ENCODE measurements at places on chromosomes 1 and 21. TPM values are rescaled to one million over a fixed set of nuclear protein-coding genes. Genes with fewer than 3 reads are reported as not detected.

Gene POTED
- total RNA-seq = not detected

Gene SLAMF9
- total RNA-seq = not detected

GRCh38 chr1:29960156-29960755, 723.9 kb downstream of the PTPRU start:
- H3K27me3 ChIP-seq = no peaks in the 10 kb centered on the region
- H3K27ac ChIP-seq = no peak overlapping the region
- H3K4me3 ChIP-seq = no peak overlapping the region
- no peaks in the 10 kb centered on the region for H3K36me3 ChIP-seq

GRCh38 chr1:108878678-108879077, 1.9 kb downstream of the GPSM2 start:
- no peaks in the 10 kb centered on the region for H3K27me3 ChIP-seq
- no peaks in the 10 kb centered on the region for H3K36me3 ChIP-seq
- H3K4me1 ChIP-seq = no peaks in the 10 kb centered on the region
- H3K4me3 ChIP-seq = no peak overlapping the region
